ENCODE measurements at places on chromosomes 16 and 17.
A peak's percentile ranks its signal among the peaks of the same experiment; 100 is the strongest.

DNA sequence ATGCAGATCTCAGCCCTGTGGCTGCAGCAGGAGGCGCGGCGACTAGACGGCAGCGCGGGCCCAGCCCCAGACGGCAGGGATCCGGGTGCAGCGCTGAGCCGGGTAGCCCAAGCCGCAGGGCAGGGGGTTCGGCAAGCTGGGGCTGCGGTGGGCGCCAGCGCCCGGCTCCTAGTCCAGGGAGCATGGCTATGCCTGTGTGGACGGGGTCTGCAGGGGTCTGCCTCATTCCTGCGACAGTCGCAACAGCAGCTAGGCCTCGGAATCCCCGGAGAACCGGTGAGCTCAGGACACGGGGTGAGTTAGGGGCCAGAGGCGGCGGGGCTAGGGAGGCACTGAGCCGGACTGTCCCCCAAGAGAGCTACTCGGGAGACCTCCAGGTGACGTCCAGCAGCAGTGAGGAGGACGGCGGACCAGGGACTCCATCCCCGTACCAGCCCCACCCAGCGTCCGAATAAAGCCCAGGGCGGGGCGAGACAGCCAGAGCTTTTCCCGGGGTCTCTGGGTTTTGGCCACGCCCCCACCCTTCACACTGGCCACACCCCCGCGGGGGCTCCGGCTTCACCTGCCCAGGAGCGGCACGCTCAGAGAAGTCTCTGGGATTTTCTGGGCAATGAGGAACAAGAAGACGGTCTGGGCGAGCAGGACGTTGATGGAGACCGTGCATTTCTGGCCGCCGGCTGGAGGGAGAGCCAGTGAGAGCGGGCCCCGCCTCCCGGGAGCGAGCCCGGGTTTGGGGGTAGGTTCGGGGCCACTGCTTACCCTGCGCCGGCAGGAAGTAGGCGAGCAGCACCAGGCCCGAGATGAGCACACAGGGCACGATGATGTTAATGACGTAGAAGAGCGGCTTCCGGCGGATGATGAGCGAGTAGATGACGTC lies 1.1 kb downstream of the C17orf107 start:
- DNase-seq: peak; percentile 26

DNA sequence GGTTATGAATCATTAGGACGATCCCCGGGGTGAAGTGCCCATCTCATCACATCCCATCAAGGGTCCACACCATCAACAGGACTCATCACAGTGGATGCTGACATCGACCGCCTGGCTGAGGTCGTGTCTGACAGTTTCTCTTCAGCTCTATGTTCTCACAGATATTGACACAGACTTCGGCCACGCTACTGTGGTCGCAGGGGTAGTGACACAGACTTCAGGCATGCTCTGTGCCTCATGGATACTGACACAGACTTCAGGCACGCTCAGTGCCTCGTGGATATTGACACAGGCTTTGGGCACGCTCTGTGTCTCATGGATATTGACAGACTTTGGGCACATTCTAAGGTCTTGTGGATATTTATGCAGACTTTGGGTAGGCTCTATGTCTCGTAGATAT lies 50.1 kb downstream of the KLHDC4 start:
- no peak for DNase-seq

GRCh38 chr17:7308625-7309433 lies 1.4 kb downstream of the EIF5A start:
- peak; percentile 74 for DNase-seq

DNA sequence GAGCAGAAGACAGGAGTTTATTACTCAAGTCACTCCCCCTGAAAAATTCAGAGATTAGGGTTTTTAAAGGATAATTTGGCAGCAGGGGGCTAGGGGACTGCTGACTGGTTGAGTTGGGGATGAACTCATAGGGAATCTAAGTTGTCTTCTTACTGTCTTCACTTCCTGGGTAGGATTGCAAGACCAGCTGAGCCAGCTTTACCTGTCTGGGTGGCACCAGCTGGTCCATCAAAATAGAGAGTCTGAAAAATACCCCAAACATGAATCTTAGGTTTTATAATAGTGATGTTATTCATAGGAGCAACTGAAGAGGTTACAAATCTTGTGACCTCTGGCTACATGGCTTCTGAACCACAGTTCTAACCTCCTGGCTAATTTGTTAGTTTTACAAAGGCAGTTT lies 157.9 kb downstream of the PPM1E start:
- no peak for DNase-seq

- DNase-seq: no peak
Measured at GRCh38 chr17:78107976-78108725, 20.4 kb downstream of the TMC6 start.

DNA sequence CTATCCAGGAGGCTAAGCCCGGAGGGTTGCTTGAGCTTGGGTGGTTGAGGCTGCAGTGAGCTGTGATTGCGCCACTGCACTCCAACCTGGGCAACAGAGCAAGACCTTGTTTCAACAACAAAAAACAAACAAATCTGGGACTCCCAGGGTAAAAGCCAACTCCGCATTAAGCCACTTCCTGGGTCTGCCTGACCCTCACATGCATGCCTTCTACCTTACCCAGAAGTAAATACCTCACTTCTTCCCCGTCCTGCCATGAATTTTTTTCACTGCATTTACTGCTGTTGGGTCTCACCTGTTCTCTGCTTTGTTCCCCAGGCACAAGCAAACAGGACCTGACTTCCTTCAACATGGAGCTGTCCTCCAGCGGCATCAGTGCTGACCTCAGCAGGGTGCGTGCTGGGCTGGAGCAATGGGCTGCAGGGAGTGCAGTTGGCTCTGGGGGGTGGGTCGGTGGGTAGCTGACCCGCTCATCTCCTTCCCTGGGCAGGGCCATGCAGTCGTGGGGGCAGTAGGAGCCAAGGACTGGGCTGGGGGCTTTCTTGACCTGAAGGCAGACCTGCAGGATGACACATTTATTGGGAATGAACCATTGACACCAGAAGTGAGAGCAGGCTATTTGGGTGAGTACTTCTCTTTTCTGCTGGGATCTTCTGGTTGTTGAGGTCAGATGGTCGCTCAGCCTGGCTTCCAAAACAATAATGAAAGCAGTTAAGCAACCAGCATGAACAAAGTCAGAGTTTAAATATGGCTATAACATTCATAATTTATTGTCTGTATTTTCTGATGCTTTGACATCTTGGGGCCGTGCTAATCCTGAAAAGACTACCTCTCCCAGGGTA lies 16.4 kb downstream of the ITGAL start:
- DNase-seq: no peak

DNA sequence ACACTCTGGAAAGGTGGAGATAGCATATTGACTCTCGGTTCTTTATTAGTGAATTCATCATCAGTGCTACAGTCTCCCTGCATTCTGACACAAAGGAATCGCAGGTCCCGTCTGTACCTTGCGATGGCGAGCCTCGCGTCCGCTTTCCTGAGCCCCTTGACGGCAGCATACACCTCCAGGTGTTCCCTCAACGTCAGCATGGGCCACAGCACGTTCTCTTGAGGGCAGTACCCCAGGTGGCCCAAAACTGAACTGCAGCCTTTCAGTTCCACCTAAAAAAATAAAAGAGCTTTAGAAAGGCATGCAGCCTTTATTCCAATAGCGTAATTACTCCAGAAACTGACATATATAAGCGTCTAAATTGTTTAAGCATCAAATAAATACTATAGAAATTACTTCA lies 24.2 kb upstream of the ABCA9 start:
- DNase-seq: no peak

DNA sequence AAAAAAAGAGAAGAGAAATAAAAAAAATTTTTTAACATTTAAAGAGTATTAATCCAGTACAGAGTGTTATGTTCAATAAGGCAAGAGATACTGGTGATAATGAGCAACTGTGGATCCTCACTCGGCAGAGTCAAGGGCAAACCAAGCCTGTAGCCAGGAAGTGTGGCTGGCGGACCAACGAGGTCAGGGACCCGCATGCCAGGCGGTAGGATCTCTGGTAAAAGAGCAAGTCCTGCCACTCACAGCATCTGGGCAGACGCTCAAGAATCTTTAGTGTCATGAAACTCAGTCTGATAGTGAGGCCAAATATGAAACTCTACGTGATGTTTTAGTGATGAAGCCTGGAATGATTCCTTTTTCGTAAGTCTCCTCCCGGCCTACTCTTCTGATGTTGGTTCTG lies 8.3 kb upstream of the GEMIN4 start:
- no peak for DNase-seq

GRCh38 chr17:39014044-39014794 lies 47.0 kb upstream of the FBXO47 start:
- no peak for DNase-seq

- no peak for DNase-seq
Measured at GRCh38 chr16:86239381-86239780, 270.9 kb upstream of the FOXF1 start.

GRCh38 chr17:64689106-64689505 lies 27.0 kb upstream of the SMURF2 start:
- DNase-seq: no peak

DNA sequence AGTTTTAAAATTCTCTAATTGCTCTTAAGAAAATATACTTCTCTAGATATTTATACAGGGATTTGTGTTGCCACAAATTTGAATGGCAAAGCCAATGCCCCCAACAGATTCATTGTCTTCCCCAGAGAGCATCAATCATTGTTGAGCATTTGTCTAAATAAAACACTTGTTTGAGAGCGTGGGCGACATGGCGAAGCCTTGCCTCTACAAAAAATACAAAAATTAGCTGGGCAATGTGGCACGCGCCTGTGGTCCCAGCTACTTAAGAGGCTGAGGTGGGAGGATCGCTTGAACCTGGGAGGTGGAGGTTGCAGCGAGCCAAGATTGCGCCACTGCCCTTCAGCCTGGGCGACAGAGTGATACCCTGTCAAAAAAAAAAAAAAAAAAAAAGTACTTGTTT lies 13.4 kb upstream of the SRSF1 start:
- no peak for DNase-seq

- no peak for DNase-seq
Measured at GRCh38 chr16:1775006-1775845, 2.3 kb upstream of the MRPS34 start.

- DNase-seq: no peak
Measured at GRCh38 chr16:54977211-54977610, 46.5 kb downstream of the IRX5 start.

GRCh38 chr17:40564883-40565768 lies at the start of gene CCR7:
TSS of gene CCR7 (minus strand) at chr17:40565472. CDS start at chr17:40565409, 63 bp downstream.
- peak; percentile 73 for DNase-seq

DNA sequence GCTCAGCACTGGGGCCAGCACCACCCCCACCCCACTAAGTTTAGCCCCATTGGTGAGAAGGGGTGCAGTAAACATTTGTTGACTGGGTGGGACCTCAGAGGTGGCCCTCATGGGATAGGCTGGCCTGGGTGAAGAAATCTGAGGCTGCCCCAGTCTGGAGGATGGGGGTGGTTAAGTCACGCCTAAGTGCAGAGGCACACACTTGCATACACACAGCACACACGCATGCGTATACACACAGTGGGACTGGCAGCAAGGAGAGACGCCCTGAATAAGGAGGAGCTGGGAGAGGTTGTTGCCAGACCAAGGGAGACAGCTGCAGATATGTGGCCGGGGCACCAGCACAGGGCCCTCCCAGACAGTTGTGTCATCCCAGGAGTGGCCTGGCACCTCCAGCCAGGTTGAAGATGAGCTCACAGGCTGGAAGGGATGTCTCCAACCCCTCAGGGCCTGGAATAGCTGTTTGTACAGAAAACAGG lies 3.0 kb upstream of the BCAR1 start:
- no peak for DNase-seq

DNA sequence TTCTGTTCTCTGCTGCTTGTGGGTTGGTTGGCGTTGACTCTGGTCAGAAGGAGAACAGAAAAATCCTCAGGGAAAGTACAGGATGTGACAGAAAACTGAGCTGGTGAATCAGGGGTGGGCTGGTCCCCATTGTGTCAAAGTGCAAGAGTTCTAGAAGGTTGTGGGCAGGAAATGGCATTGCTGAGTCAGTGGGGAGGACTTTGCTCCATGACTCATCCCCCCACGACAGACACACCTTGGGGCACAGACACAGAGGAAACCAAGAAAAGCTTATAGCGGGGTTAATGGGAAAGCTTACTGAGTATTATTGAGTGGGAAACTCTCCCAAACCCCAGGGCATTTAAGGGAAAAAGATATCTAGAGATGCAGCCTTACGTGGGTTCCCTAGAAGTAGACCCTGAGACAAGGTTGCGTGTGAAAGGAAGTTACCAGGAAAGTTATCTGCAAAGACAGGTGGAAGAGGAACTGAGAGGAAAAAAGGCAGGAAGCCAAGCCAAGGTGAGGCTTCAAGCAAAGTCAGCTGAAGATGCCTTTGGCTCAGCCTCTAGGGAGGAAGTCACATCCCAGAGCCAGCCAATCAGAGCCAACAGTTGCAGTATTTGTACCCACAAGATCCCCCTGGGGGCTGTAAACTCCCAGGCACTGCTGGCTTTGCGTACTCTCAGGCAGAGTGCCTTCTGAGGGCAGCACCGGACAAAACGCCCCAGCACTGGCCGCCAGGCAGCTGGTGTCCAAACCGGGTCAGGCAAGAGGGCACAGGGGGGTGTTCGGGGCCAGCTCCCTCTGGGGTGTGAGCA lies 86.4 kb downstream of the FOXL1 start:
- peak; percentile 26 for DNase-seq

DNA sequence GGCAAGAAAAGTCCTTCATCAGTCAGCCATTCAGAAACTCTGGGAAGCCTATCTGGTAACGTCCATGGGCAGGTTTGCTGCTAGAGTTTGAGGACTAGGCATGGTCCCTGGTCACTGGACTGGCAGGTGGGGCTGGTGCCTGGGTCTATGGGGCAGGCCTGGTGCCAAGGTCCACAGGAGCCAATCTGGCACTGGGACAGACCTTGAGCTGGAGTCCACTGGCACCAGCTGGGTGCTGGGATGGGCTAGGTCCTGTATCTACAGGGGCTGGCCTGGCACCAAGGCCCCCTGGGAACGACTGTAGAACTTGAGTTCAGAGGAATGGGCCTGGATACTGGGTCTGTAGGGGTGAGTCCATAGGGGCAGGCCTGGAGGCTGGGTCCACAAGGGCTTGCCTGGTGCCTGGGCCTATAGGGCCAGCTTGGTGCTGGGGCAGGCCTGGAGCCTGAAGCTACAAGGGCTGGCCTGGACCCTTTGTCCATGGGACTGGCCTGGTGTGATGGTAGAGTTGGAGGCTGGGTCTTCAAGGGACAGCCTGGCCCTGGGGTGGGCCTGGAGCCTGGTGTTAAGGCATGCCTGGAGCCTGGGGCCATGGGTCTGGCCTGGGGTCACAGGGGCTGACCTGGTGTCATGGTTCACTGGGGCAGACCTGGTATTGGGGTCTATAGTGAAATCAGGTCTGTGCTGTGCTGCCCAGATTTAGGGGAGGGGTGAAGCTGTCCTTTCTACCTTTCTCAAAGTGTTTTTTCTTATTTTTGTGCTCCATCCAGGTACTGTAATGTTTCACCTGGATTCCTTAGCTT lies 30.5 kb upstream of the NKD1 start:
- DNase-seq: no peak

- DNase-seq: no peak
Measured at GRCh38 chr16:85663891-85664321, 24.8 kb downstream of the GINS2 start.

- DNase-seq: peak; percentile 25
Measured at GRCh38 chr16:11114366-11115164, 141.4 kb downstream of the SOCS1 start.

- DNase-seq: no peak
Measured at GRCh38 chr16:84764970-84765369, 54.8 kb upstream of the CRISPLD2 start.

GRCh38 chr16:58243528-58244004 lies 45.7 kb upstream of the CSNK2A2 start:
- DNase-seq: no peak

- no peak for DNase-seq
Measured at GRCh38 chr17:78687944-78688343, 94.1 kb downstream of the CYTH1 start.

- DNase-seq: no peak
Measured at GRCh38 chr17:65743308-65743655, 181.8 kb upstream of the AXIN2 start.

Data from stimulated activated CD4-positive, alpha-beta T cell treated with anti-CD3 and anti-CD28 coated beads, Interleukin-12 subunit alpha, Interleukin-12 subunit beta, amount 100 ng/mL, for 4 hours (primary cell).